ENCODE measurements at places on chromosomes 6 and 20.

DNA sequence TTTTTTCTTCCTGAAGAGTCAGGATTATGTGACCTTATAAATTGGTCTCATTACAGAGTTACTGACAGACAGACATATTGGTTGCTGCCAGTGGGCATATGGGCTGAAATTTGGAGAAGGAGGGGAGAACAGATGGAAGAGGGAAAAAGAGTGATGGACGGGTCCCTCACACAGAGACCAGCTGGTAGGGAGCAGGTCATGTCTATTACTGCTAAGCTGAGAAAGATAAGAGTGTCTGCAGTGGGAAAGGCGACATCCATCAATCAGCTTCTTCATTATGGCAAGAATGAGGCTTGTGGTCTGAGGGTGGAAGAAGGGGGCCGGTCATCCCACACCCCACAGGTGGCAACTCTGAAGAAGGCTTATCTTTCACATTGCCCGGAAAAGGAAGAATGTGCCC is 353.8 kb upstream of the RSPO3 start:
- DNase-seq: no peak

GRCh38 chr6:25956226-25956625 is 6.4 kb upstream of the TRIM38 start:
- no peak for DNase-seq

DNA sequence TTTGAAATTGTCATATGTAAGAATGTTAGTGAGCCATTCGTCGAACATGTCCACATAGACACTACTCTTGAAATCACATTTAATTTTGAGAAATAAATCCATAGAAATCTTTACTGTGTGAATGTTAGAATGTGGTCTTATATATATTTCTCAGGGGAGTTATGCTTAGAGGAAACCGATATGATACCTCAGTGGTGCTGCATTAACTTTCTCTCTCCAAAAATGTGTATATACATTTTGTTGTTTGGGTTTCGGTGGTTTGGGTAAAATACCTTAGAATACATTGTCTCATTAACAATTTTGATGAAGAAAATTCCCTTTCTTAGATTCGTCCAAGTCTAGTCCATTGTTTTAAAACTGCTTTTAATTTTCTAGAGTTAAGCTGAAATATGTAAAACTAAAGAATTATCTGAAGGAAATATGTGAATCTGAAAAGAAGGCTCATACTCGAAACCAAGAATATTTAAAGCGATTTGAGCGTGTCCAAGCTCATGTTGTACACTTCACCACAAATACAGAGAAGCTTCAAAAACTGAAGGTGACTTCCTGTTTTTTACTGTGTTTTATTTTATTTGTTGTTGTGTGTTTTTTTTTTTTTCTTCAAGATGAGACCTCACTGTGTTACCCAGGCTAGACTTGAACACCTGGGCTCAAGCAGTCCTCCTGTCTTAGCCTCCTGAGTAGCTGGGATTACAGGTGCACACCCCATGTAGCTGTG is 10.3 kb downstream of the KIZ start:
- DNase-seq: no peak

DNA sequence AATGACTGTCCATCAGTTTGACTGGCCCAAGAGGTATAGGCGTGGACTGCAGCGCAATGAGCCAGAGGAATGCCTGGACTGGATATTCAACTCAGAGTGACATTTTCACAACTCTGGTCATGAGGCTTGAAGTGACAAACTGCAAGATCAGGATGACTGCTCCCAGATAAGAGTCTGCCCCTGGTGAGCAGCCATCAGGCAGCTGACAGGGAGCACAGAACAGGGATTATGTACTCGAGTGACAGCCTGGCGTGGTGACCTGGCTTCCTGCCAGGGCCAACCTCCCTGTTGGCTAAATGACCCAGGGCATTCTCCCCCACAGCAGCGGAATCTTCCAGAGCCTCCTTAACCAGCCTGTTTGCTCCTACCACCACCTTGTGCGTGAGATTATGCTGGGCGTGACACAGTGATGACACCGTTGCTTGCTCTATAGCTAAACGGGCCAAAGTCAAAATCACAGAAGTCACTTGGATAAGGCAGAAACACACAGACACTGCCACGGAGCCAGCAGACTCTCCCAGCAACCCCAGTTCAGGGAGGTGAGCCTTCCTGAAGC is 209.1 kb upstream of the JARID2 start:
- no peak for DNase-seq

- no peak for DNase-seq
Measured at GRCh38 chr20:49395183-49395582, 87.3 kb downstream of the KCNB1 start.

- no peak for DNase-seq
Measured at GRCh38 chr6:35177157-35177556, 36.0 kb upstream of the TCP11 start.

DNA sequence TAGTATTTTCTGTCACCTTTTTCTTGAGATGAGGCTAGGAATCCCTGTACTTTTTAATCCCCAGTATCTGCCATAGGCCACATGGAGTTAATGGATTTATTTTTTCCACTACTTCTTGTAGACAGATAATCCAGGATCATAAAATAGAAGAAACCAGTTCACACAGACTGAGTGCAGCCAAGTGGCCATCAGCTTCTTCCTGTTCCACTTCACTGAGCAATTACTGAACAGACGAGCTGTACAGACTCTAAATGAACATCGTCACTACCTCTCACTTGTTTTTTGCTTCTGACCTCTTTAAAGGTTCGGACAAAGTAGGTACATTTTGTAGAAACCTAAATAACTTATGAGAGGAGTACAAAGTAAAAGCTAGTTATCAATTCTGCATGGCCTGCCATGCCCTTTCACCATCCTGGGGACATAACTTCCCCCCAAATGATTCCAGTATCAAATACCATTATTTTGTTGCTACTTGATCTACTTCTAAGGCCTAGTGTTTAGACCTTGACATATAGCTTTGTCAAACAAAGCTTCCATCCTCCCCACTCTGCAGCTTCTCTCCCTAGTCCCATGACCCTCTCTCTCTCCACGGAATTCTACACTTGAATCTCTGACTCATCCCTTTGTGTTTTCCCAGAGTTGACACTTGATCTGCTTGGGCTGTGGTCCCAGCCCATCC is 34.4 kb upstream of the ARHGAP18 start:
- no peak for DNase-seq

DNA sequence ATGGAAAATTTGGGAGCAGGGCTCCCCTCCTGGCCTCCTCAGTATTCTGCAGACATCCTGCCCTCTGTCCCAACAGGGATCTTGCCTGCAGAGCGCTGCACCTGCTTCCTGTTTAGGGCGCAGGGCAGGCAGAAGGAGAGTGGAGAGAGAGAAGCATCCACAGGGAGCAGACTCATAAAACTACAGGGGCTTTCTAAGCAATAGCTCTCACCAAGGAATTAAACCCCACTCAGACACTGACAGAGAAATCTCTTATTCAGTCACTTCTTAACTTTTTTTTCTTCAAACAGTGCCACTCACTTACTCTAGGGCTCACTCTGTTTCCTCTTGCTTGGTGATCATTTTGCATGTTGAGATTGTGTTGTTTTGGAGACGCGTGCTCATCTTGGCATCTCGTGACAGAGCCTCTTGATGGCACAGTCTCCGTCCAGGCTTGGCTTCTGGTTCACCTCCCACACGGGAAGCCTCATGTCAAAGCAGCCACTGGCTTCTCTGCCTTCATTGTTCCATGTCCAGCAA is 153.1 kb upstream of the INSM1 start:
- DNase-seq: no peak
